ENCODE measurements at places on chromosomes 16 and 17.

GRCh38 chr16:84567286-84567962 lies 50.5 kb downstream of the COTL1 start:
- DNase-seq: no peak

GRCh38 chr16:67157892-67158635 lies 1.6 kb downstream of the TRADD start:
- no peak for DNase-seq

DNA sequence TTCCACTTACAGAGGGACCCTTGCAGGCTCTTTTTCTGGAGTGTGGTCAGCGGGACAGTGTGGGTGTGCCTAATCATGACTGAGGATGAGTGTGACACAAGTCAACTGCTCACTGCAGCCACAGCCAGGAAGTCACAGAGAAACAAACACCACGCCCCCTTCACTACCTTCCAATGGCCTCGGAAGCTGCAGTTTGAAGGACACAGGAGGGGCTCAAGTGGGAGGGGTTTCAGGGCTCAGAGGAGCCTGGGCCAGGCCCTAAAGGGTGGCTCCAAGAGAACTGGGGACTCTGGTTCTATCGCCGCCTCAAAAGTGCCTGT lies 116.2 kb upstream of the SDK2 start:
- no peak for DNase-seq

GRCh38 chr16:84635702-84636101 lies 12.6 kb upstream of the KLHL36 start:
- no peak for DNase-seq

DNA sequence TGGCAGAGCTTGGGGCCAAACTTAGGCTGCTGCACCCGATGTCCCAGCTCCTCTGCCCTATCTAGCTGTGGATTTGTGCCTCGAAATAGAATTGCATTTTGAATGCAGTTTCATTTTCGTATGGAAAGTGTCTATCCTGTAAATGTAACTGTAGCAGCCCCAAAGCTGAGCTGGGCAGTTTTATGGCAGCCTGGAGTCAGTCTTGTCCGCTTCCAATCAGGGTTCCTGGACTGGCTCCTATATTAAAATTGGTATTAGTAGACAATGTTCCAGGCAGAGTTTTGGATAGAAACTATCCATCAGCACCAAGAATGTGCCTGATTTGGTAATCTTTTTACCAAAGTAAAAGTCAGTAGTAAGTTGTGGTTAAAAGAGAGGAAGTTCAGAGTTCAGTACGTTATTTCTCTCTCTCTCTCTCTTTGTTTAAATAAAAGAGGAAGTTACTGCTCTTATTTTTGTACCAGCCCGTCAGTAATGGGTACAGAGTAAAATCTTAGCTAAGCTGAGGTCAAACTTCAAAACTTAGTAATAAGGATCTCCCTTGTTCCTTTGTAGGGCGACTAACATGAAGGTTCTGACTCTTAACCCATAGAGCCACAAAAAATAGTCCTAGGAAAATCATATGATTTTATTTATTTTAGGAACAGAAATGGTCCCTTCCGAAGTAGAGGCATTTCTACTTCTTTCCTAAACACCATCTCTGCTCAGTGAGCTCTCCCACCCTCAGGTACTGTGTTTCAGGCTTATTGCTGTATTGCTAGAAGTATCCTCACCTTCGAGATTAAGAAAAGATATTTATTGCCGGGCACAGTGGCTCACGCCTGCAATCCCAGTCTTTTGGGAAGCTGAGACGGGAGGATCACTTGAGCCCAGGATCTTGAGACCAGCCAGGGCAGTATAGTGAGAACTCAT lies 28.0 kb downstream of the PRKCB start:
- DNase-seq: no peak

GRCh38 chr16:27400751-27401620 lies 988 bp upstream of the IL21R start:
- peak; percentile 84 for DNase-seq

DNA sequence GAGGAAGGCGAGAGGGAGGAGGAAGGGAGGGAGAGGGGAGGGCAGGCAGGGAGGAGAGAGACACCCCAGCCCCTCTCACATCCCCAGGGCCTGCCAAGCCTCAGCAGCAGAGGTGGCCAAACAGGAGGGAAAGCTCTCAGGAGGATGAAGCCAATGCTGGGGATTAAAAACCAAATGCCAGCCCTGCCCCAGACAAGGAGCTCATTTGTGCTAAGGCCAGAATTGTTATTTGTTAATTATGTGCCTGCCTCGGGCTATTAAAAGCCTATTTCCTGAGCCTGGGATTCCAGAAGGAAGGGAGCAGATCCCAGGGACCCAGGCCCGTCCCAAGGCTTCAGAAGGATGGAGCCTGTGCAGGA lies 27.9 kb upstream of the GINS2 start:
- no peak for DNase-seq

DNA sequence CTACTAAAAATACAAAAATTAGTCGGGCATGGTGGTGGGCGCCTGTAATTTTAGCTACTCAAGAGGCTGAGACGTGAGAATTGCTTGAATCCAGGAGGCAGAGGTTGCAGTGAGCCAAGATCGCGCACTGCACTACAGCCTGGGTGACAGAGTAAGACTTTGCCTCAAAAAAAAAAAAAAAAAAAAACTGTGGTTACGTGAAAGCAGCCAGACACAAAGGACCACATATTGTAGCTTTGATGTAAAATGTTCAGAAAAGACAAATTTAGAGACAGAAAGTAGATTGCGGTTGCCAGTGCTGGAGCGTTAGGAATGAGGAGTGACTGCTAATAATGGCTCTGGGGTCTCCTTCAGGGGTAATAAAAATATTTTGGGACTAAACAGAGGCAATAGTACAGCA lies 4.0 kb upstream of the MEAK7 start:
- no peak for DNase-seq

- DNase-seq: peak; percentile 53
Observed at GRCh38 chr16:84040823-84041820, 1.5 kb downstream of the SLC38A8 start.

- no peak for DNase-seq
Observed at GRCh38 chr17:61416211-61416539, 16.5 kb downstream of the TBX2 start.

- no peak for DNase-seq
Observed at GRCh38 chr16:81231014-81231413, 7.5 kb upstream of the BCO1 start.

DNA sequence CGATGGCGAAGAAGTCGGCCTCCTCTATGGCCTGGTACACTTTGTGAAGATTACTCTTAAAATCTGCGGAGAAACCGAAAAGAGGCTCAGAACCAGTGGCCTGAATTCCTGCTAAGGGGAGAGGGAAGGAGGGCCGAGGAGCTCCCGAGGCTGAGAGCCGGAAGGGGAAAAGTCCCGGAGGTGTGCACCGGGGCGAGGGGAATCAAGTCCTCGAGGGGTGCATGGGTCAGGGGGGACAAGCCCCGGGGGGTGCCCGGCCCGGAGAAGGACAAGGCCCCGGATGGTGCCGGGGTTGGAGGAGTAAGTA lies 495 bp downstream of the PARN start:
- DNase-seq: peak; percentile 5

- no peak for DNase-seq
Observed at GRCh38 chr16:1320658-1321240, 11.3 kb downstream of the UBE2I start.

DNA sequence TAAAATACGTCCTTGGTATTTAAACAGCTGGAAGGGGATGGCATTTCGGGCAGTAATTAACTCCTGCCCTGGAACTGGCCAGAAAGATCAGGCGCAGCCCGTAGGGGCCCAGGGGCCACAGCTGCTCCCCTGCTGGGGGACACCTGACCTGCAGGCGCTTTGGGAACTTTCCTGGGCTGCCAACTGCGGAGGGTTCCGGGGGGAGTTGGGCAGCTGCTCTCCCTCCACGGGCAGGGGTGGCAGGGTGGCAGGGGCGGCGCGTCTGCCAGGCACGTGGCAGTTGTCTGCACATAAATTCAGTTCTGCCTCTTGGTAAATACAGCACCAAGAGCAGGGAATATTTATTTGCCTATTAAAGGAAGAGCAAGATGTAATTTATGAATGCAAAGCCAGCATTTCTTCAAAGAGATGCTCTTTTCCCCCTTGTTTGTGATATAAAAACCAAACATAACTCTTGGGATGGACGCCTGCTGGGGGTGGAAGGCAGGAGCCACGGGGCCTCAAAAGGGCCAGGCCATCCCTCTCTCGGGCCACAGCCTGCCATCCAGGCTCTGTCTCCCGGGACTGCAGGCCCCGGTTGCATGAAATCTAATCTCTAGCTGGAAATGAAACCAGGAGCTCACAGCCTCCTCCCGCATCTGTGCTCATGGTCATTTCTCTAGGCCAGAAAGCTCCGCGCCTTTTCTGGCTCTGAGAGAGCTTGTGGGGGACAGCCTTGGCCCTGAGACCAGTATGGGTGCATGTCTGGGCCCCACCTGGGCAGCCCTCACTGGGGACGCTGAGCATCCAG lies 29.9 kb upstream of the CHMP6 start:
- no peak for DNase-seq

- peak; percentile 40 for DNase-seq
Observed at GRCh38 chr17:64466019-64466735, 17.3 kb downstream of the MILR1 start.

GRCh38 chr17:82021107-82021899 lies 1.4 kb downstream of the CENPX start:
- peak; percentile 71 for DNase-seq

GRCh38 chr16:79592186-79592585 lies 8.4 kb downstream of the MAF start:
- no peak for DNase-seq

DNA sequence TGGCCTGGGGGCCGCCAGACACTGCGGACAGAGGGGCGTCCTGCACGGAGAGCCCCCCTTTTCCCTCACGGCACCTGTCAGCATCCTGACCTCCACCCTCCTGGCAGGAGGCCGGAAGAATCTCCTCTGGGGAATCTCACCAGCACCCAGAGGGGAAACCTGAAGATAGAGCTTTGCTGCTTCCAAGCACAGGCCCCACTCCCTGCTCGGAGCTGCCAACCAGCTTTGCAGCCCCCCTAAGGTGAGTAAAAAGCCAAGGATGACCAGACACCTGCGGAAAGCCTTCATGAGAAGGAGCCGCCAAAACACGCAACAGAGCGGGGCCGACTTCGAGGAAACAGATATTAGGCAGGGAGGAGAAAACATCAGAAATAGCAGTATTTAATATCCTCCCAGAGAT lies 3.4 kb upstream of the RBFOX3 start:
- DNase-seq: no peak

DNA sequence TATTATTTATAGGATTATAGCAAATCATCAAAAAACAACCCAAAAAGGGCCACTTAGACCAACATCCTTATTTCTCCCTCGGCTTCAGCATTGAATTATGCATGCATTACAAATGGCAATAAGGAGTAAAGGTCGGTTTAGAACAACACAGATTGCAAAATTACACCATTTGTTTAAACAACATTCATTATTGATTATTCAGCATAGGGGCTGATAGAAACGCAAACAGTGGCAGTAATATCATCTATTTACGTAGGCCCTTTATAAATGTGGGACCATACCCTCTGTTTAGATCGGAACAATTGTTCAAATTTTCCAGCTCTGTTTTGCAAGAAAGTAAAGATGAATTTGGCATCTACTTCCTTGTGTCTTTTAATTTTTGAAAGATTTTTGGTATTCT lies 153.3 kb downstream of the WWOX start:
- DNase-seq: no peak

DNA sequence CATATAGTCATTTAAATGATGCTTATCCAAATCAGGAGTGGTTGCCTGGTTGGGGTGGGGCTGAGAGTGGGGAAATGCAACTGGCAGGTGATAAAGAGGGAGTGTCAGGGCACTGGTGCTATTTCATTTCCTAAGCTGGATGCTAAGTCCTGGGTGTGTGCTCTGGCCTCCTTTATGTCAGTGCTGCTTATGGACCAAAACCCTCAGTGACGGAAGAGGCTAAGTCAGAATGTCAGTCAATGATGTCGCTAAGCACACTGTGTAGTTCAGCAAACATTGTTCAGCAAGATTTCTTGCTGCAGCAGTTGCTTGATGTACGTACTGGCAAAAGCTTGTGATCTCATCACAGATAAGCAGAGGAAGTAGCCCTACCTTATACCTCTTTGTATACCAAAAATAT lies 16.4 kb upstream of the FLCN start:
- DNase-seq: no peak
